ENCODE measurements at places on chromosomes 6 and 20.

- DNase-seq: no peak
Measured at GRCh38 chr20:33124261-33124660, 43.7 kb upstream of the BPIFA2 start.

DNA sequence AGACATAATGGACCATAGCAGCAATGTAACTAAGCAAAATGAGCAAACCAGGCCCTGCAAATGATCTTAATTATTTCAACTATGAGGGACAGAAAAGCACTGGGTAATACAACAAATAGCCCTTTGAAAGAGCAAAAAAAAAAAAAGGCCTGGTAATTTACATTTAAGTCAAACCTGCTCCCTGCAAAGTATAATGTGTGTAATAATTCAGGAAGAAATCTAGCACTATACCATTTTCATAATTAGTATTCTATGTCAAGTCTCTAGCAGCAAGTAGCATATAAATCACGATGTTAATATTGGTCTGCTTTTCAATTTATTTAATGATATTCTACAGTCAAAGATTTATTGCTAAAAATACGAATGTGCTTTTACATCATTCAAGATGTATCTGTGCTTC lies 489.6 kb downstream of the BMP2 start:
- DNase-seq: no peak

DNA sequence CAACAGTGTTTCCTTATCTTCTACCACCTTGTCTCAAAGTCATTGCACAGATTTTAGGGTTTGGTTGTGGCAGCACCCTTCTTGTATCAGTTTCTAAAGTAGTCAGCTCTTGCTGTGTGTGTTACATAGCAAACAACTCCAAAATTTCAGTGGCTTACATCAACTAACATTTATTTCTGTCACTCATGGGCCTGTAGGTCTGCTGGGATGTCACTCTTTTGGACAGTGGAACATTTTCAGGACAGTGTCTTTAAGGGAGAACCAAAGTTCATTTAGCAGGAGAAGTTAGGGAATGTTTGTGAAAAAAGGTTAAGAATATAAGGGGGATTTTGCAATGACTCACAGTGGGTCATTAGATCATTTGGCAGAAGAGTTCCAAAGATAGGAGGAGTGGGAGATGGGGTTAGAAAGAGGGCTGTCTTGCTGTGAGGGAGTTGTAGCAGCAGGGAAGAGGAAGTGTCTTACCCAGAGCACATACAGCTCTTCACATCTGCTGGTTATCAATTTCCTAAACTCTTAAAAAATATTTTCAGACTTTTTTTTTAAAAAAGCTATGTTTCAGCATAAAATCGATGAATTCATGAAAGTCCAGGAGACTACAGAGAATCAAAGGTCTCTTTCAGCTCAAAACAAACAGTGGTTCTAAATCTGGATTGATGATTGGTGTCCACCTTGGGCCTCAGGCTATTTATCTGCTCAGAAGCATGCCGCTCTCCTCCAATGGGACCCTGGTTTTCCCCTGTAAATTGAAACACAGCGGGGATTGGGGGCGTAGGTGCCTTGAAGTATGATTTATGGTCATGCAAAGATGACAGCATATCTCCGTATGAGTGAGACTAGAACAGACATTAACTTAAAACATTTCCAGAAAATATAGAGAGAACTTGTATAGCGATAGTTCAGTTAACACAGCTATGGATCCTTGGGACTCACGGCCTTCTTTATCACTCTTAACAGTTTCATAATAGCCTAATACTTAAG lies 117.3 kb downstream of the B3GAT2 start:
- no peak for DNase-seq

GRCh38 chr6:108027594-108027993 lies 46.9 kb downstream of the OSTM1 start:
- no peak for DNase-seq

- no peak for DNase-seq
Measured at GRCh38 chr6:27297857-27298730, 14.0 kb downstream of the POM121L2 start.

GRCh38 chr20:57947421-57948179 lies 237.8 kb upstream of the PMEPA1 start:
- DNase-seq: no peak

DNA sequence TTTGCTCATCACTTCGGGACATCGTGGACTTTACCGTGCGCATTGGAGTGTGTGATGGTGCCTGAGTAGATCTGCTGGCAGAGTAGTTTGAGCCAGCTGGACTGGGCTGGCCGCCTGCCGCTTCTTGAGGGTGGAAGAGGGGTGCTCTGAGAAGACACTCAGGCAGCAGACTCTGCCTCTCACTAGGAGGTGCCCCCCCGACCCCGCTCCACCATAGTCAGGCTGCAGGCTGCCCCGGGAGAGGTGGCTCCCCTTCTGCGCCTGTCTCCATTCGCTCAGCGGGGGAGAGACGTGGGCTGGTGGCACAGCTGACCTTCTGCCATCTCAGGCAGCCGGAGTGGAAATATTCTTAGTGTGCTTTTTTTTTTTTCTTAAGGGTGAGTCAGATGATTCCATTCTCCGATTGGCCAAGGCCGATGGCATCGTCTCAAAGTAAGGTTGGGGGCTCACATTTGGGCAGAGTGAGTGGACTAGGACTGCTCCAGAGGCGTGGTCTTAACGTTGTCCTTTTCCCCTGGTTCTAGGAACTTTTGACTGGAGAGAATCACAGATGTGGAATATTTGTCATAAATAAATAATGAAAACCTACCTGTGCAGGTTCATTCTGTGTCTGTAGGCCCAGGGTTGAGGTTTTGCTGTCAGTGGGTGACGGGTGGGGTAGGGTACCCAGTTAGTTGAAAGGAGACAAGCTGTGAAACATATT lies 1.2 kb downstream of the RPS21 start:
- DNase-seq: no peak
